ENCODE measurements at places on chromosomes 7 and 10.

GRCh38 chr10:20128811-20129210 is 312.6 kb downstream of the PLXDC2 start:
- DNase-seq, result no peak

GRCh38 chr7:109864230-109864629 is 1226.7 kb upstream of the LRRN3 start:
- no peak for DNase-seq

DNA sequence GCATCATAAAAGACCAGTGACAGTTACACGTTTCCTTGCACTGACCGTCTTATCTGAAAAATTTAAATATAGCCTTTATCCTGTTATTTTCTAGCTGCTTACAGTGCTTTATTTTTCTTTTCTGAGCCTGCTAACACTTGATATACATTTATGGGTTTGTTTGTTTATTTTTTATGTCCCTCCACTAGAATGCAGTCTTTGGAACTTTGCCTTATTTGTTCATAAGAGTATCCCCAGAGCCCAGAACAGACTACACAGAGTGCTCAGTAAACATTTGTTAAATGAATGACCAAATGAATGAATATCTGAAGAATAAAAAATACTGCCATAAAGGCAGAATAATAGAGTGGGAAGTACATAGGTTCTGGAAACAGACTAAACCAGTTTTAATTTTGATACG is 202.3 kb upstream of the LRRN3 start:
- no peak for DNase-seq

DNA sequence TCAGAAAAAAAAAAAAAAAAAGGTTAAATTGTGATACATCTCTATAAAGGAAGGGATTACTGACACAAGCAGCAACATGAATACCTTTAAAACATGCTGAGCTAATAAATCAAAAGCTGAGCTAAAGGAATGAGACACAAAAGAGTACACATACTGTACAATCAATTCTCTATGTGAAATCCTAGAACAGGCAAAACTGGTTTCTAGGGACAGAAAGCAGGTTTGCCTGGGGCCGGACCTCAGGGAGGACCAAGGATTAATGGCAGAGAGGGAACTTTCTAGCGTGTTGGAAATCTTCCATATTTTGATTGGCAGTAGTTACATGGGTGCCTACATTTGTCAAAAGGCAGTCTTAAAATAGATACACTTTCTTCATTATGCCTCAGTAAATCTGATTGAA is 52.5 kb downstream of the KLRG2 start:
- no peak for DNase-seq

DNA sequence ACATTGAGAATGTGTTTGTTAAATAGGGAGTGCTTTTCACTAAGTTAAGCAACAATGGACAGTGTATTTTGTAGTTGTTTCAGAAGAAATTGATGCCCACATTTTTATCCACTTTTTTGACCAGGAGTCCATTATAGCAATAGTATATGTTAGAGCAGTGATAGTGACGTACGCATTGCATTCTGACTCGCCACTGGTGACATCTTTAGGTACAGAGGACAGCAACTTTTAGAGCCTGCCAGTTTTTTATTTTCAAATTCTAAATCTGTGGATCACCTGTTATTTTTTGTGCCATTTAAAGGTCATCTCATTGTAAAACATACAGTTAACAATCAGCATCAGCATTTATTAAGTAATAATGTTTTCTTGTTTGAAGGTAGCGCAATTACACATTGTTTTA is 1.4 kb downstream of the UBE2D1 start:
- DNase-seq, result no peak

DNA sequence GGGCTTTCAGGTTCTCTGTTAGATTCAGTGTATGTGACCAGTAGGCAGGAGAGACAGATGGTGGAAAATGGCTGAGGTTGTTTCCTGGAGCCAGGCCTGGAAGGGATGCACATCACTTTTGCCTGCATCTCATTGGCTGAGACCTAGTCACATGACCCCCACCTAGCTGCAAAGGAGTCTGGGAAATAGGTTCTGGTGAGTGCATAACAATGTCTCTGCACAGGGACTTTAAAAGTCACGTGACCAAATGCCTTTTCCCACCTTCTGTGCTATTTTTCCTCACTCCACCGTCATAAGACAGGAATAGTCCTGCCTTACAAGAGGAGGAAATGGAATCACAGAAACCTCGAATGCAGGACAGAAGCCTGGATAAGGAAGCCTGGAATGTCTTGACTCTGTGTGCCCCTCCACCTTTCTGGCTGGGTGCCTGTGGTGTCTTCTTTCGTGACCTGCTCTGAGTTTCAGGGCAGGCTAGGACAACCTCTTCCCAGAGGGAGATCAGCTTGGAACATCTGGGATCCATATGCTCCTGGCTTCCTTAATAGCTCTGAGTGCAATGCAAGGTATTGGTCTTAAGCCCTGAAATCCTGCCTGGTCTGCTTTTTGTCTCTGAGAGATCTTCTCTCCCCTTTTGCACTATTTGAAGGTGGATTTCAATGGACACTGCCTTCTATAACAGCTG is 139.9 kb upstream of the ZNF438 start:
- no peak for DNase-seq
